ENCODE measurements at places on chromosomes 1 and 21.
A peak's percentile ranks its signal among the peaks of the same experiment; 100 is the strongest.

DNA sequence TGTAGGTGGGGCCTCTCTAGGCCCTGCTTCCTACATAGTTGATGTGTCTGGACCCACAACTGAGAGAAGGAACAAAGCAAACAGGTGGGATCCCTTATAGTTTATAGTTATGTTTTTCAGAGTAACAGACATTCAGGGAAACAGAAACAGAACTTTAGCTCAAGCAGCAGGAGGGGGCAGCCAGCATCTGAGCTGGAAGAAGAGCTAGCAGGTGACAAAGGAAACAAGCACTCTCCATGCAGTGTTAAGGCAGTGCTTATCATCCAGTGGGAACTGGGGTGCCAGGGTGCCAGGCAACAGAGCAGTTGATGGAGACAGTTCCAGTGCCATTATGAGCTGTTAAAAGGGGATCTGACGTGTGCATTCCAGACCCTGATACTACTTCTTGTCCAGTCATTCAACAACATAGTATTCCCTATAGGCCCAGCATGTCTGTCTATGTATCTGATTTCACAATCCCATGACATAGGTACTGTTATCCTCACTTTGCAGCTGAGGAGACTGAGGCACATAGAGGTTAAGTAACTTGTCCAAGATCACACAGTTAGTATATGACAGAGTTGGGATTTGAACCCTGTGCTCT is 13.5 kb downstream of the HIVEP3 start:
- no peak for DNase-seq

GRCh38 chr1:93598396-93598795 is 83.2 kb downstream of the BCAR3 start:
- DNase-seq, result no peak

- DNase-seq, result no peak
Measured at GRCh38 chr1:201381130-201381529, 3.6 kb upstream of the TNNT2 start.

DNA sequence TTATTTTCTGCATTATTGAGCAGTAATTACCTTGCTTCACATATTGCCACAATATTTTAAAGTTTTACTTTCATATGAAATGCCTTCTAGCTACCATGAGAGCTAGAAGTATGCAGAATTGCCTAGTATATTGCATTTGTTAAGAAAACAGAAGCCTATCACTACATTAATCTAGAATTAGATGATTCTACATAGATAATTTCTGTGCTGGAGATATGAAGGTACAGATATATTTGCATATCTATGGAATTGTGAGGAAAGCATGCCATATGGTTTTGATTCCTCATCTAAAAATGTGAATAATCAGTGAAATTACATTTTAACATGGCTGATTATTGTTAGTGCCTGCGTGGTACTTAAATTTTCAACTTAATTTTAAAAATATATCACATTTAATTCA is 1418.3 kb downstream of the NCAM2 start:
- DNase-seq, result no peak

DNA sequence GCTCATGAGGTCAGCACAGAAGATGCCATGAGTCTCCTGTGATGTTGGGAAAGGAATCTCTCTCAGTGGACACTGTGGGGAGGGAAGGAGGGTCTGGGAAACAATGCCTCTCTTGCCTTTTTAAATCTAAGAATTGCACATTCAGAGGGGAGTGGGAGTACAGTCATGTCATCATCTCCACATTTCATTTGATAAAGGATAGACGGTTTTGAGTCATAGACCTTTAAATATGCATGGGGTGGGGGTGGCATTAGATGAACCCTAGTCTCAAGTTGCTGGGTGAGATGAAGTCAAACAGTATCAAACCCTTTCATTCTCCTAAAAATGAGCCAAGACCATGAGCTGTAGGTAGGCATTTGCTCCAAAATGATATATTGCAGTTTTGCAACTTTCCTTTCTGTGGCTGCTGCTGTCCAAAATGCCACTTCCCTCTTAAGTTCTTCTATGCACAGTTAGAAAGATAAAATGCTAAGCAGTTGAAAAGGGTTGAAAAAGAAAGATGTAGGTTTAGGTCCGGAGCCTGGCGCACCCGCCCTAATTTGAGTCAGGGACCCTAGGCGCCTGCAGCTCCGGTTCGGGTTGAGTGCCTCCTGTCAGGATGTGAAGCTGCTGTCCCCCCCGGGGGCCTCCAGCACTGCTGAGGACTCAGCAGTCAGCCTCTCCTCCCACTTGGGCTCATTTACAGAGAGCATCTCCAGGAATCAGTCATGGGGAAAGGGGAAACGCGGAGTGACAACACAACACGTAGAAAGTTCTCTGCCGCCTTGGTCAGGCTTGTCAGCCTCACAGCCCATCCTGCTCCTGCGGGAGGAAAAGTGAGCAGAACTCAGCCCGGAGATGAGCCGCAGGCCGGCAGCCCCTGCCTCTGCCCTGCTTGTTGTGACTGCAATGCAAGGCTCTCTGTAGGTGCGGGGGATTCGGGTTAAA is 479.3 kb upstream of the RUNX1 start:
- DNase-seq, result no peak

DNA sequence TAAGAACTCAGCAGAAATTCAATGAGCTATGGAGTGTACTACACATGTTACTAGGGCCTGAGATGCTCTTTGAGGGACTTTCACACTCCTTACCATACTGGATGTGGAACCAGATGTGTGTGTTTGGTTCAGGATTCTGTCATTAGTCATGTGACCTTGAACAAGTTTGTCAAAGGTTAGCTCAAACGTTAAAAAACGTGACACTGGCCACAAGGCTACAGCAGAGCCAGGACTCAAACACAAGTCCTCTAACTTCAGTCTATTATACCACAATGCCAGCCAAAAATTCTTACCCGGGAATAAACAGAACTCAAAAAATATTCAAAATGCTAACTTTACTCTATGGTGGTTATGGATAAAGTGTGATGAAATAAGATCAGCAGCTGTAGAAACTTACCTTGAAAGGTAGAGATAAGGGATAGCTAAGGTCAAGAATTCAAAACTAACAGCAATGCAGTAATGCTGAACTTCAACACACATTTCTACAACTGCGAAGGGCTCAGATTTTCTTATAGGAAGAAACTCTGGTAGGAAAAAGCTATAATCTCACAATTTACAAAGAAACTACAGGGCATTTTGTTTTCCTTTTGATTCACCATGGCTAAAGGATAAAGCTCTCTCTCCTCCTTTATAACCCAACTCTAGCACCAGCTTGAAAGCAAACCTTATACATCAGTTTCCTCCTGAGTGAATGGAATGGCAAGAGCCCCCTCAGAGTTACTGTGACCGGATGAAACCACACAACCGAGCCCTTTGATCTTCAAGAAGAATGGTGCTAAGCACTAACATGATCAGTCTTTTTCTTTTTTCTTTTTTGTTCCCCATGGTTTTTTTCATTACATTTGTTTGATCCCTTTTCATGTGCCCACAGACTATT is 233.9 kb downstream of the SLC45A1 start:
- peak; percentile 26 for DNase-seq

DNA sequence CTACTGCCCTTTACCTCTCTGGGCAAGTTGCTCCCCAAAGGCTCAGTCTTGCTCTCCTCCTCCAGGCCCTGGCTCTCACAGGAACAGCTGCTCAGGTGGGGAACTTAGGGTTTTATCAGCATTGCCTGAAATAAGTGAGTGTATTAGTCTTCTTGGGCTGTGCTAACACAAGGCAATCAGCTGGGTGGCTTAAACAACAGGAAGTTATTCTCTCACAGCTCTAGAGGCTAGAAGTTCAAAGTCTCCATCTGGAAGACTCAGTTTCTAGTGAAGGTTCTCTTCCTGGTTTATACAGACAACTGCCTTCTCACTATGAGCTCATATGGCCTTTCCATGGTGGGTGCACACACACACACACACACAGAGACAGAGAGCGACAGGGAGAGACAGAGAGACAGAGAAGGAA is 2.8 kb upstream of the CD1C start:
- DNase-seq, result no peak

- DNase-seq, result no peak
Measured at GRCh38 chr1:12525311-12526181, 92.5 kb downstream of the DHRS3 start.

- DNase-seq, result no peak
Measured at GRCh38 chr1:156432669-156433018, 63.6 kb downstream of the RHBG start.

GRCh38 chr1:15290382-15290781 is 43.4 kb downstream of the FHAD1 start:
- no peak for DNase-seq
